ENCODE measurements at places on chromosomes 3 and 15. TPM values are rescaled to one million over a fixed set of nuclear protein-coding genes. Genes with fewer than 3 reads are reported as not detected.

Gene SRGAP3
- 6.0 TPM for total RNA-seq

Gene ITPKA
- total RNA-seq: not detected

Gene TICRR
- total RNA-seq: 1.6 TPM

DNA sequence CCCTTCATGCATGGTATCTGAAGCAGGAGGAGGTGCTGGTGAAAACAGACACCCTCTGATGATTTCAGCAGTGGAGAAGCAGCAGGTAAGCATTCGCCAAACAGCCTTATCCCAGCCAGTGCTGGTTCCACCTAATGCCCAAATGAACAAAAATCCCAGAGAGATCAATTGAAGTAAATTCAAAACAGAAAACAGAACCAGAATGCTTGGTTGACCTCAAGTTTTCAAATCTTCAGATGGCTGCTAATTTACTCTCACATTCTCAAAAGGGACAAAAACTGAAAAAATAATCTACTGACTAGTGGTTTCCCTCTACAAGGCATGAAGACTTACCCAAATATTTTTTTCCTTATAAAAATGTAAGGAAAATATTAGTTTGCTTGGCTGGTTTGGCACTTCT, 87.0 kb upstream of the MYO5C start:
- DNase-seq: no peak

GRCh38 chr3:143895805-143896204, 47.5 kb upstream of the SLC9A9 start:
- no peak for DNase-seq

DNA sequence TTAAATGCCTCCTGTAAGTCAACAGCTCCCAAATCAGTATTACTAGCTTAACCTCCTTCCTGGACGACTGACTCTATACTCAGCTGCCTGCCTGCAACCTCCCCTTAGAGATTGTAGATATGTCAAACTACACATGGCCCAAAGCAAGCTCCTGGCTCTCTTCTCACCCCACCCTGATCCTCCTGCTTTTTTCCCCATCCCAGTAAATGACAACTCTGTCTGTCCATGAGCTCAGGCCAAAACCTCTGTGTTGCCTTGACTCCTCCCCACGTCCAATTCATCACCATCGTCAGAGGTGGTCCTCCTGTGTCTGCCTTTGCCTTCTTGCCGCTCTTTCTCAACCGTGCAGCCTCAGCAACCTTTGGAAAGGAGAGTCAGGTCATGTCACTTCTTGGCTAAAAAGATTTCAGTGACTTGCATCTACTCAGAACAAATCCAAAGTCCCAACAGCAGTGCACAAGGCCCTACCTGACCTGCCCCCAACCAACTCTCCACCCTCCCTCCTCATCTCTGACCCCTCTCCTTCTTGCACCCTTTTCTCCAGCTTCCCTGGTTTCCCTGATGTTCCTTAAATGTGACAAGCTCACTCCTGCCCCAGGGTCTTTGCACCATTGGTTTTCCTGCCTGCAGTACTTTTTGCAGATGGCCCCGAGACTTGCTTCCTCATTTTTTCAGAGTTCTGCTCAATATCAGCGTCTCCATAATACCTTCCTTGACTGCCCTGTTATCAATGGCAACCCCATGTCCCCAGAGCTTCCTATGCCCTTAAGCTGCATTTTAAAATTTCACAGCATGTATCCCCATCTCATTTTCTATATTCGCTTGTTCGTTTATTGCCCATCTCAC, 52.8 kb downstream of the LSM3 start:
- no peak for DNase-seq
